ENCODE measurements at places on chromosomes 3 and 15.

DNA sequence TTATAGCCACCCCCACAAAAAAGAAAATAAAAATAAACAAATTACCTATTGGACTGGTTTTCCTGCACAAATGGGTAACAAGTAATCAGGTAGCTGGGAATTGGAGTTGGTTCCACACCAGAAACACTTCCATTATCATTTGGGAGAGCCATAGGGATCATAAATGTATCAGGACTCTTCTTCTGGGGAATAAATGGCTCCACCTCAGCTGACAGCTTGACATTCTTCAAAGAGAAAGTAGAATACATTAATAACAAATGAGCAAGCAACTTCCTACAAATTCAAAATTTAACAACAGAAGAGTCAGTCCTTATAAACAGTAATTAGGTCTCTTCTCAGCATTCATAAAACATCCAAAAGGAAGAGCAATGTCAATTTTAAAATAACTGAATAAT, 8.7 kb downstream of the SECISBP2L start:
- DNase-seq: no peak

DNA sequence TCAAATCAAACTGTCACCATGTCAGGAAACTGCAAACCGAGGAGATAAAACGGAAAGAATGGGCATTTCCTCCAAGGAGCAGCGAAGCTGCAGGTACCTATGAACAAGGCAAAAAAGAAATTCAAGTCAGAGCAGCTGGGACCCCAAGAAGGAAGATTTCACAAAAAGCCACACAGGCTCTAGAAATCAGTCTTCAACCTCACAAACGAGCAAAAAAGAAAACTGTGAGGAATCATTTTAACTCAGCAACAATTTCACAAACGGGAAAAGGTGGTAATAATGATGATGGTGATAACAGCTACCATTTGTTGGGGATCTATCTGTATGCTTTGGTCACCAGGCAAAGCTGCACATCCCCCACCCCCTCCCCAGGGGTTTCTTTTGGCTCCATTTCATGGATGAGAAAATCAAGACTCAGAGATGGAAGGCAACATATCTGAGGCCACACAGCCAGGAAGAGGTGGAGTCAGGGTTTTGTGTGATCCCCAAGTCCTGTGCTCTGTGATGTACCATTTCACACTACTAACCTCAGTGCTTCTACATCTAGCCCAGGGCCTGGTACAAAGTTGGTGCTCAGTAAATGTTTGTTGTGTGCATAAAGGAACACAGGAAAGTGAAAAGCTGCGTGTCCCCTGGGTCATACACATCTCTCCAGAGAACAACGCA, 109.9 kb downstream of the IQSEC1 start:
- DNase-seq: no peak

- no peak for DNase-seq
Measured at GRCh38 chr15:38378161-38378560, 75.8 kb upstream of the FAM98B start.

- DNase-seq: no peak
Measured at GRCh38 chr3:170542704-170543103, 43.2 kb downstream of the SLC7A14 start.

GRCh38 chr3:163692494-163692893, 1385.8 kb downstream of the SI start:
- DNase-seq: no peak
